Sigmoid colon (tissue), 7 donors: ENCODE measurements at places on chromosomes 4 and X.

GRCh38 chrX:122866532-122866931 is 317.5 kb upstream of the GRIA3 start:
- DNase-seq: no peak

GRCh38 chrX:128781506-128781905 is 729.3 kb upstream of the ACTRT1 start:
- DNase-seq: no peak

DNA sequence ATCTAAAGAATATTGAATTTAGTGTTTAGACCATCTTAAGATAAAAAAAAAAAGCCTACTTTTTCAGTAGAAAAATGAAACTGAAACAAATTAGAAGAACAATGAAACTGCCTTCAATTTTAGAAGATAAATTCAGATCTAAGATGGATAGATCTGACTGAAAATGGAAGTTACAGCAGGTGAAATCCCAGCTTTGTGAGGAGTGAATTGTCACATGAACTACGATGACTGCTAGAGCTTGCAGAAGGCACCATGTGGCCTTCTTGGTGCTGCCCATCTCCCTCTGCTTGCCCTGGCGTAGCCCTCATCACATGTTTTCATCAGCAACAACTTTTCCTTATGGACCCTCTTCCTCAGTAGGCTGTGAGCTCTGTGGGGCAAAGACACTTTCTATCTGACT is 51.4 kb upstream of the EMCN start:
- no peak for DNase-seq

GRCh38 chr4:11416071-11416766 is 12.5 kb downstream of the HS3ST1 start:
- no peak for DNase-seq
